HepG2 (cell line): ENCODE measurements at places on chromosomes 16 and 17.
A peak's percentile ranks its signal among the peaks of the same experiment; 100 is the strongest.

- no peak for DNase-seq
These were observed 81.0 kb downstream of the VPS53 start for GRCh38 chr17:633641-634101.

GRCh38 chr16:4339909-4340308 lies 11.2 kb downstream of the PAM16 start:
- no peak for DNase-seq

DNA sequence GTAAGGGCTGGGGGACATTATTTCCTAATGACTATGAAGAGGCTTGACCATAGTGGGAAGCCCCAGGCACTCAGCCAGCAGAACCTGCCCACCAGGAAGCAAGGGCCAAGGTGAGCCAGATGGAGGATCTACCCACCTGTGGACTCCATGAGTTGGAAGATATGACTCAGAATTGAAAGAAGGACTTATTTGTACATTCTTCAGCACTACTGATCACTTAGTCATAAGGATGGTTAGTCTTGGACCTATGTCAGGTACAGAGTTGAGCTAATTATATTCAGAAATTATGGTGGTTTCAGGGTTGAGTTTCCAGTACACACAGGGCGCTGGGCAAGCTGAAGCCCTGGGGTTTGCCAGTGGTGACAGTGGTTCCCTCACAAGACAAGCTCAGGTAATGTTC lies 24.0 kb upstream of the GRIN2A start:
- DNase-seq = no peak

- DNase-seq = no peak
These were observed 1.2 kb downstream of the VAMP2 start for GRCh38 chr17:8161289-8162232.

GRCh38 chr16:56534847-56535383 lies 15.1 kb upstream of the BBS2 start:
- no peak for DNase-seq

GRCh38 chr17:39622380-39623006 lies 4.3 kb upstream of the PPP1R1B start:
- no peak for DNase-seq

- no peak for DNase-seq
These were observed 114.3 kb downstream of the NPIPB5 start for GRCh38 chr16:22624800-22625533.

- no peak for DNase-seq
These were observed 13.8 kb downstream of the USP22 start for GRCh38 chr17:21029036-21029435.

- DNase-seq = peak; percentile 58
These were observed 24.2 kb downstream of the KLHL36 start for GRCh38 chr16:84672276-84673202.

- DNase-seq = no peak
These were observed 109.9 kb downstream of the SDK2 start for GRCh38 chr17:73534209-73534909.

- DNase-seq = no peak
These were observed 1.0 kb downstream of the CSNK2A2 start for GRCh38 chr16:58196898-58197313.

- DNase-seq = no peak
These were observed 222.3 kb downstream of the WWOX start for GRCh38 chr16:78321620-78322360.

DNA sequence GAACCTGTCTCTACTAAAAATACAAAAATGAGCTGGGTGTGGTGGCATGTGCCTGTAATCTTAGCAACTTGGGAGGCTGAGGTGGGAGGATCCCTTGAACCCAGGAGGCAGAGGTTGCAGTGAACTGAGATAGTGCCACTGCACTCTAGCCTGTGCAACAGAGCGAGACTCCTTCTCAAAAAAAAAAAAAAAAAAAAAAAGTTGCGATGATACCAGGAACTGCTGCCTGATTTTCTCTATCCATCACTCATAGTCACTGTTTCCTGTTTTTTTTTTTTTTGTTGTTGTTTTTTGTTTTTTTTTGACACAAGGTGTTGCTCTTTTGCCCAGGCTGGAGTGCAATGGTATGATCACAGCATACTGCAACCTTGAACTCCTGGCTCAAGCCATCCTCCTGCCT lies 59.2 kb downstream of the ABCC1 start:
- DNase-seq = no peak

- DNase-seq = no peak
These were observed 6.2 kb upstream of the RAMP2 start for GRCh38 chr17:42754782-42755181.

GRCh38 chr16:83791916-83792315 lies 15.9 kb upstream of the HSBP1 start:
- DNase-seq = no peak

GRCh38 chr16:27217256-27217655 lies 13.9 kb downstream of the KDM8 start:
- no peak for DNase-seq

DNA sequence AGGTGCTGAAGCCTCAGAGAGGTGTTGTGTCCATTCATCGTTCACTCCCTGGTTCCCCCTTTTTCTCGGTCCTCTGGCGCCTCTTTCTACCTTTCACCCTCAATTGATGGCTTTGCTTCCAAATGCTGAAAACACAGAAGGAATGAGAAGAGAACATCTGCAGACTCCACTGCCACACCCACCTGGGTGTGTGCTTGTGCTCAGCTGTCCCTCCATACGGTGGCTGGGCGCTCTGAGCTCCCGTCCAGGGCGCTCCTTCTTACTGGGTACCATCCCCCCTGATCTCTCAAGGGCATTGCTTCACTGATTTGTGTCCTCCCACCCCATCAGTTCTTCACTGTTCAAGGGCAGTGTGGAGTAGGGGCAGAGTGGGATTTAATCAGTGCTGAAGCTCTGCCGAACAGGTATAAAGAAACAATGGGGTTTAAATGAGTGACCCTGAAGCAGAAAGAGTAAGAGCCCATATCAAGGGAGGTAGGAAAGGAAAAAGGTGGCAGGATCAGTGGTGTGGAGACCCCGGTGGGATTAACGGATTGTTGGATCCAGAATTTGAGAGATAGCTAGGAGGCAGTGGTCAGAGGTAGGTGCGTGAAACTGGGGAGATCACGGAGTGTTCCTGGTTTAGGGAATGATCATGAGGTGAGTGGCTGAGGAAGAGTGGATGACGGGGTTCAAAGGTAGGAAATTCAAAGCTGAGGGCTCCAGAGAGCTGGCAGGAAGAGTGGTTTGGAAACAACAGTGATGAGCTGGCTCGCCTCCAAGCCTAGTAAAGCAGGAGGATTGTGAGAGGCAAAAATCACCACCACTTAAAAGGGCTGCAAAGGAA lies 40.8 kb downstream of the MRTFB start:
- peak; percentile 58 for DNase-seq

GRCh38 chr16:69660166-69660565 lies 66.2 kb downstream of the NQO1 start:
- no peak for DNase-seq

- no peak for DNase-seq
These were observed 17.5 kb upstream of the MTMR4 start for GRCh38 chr17:58531661-58532554.

DNA sequence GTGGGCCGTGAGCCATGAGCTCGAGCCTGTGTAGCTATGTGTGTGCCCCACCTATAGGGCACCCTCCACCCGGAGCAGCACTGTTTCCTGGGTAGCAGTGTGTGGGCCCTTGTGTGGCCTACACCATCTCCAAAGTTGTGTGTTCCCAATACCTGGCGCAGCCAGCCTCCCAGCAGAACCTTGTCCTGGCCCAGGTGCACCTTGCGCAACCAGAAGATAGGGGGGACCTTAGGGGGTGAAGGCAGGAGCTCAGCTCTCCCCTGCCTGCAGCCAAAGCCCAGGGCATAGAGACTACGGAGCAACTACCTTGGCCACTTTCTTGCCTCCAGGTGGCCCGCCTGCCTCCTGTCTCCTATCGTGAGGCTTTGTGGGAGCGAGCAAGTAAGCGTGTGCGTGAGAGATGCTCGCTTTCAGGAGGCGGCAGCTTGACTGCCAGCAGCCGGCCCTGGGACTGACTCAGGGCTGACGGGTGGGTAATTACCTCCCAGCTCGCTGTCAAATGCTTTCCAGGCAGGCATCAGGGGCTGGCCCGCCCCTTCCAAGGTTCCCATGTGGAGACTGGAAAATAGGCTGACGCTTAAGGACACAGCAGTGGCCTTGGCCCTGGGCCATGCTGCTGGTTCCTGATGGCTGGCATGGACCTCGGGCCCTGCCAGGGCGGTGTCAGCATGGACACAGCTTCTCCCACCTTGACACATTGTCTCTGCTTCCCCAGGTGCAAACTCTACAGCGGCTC lies 19.0 kb downstream of the TRAF7 start:
- no peak for DNase-seq

- DNase-seq = no peak
These were observed 19.7 kb upstream of the GUCY2D start for GRCh38 chr17:7982666-7983065.

DNA sequence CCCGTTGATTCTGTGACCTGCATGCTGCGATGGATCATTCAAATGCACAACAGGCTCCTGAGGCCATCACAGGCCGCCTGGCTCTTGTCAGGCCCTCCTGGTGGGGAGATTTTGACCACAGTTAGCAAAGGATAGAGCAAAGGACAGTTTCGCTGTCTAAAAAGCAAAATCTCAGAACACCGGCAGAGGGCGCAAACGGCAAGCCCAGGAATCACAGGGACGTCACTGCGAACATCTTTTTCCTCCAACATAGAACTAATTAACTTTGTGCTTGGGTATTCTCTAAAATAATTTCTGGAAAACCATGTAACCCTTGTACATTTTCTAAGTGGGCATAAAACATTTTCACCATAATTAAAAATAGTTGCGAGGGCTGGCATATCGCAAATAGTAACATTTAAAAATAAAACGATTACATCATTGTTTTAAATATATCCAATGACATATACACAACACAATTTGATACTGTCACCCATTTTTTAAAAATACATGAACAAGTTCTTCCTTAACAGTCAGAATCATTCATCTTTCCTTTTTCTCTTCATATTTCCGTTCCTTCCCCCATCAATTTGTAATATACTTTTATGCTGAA lies 19.7 kb upstream of the SLC47A1 start:
- DNase-seq = peak; percentile 68

GRCh38 chr16:87806641-87807546 lies 41.1 kb upstream of the KLHDC4 start:
- peak; percentile 61 for DNase-seq

- peak; percentile 64 for DNase-seq
These were observed at the start of gene ERBB2 for GRCh38 chr17:39699818-39700147. TSS of gene ERBB2 (plus strand) at chr17:39700064. CDS start at chr17:39700239, 175 bp downstream.

- no peak for DNase-seq
These were observed 98.6 kb upstream of the CHMP6 start for GRCh38 chr17:80892900-80893603.

DNA sequence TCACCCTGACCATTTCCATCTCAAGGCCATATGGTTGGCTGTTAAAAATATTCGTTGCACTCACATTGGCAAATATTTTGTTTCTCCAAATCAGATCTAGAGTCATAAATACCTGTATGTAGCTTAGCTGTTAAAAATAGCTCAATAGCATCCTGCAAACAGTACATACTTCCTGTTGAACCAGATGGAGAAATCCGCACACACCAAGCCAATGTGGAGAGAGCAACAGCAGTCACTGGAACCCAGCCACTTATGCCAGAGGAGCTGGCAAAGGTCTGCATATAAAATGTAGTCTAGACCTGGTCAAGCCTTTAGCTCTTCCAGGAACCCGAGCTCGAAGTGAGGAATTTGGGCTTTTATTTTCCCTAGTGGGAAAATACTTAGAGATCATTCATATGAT lies 146.4 kb upstream of the KCNJ16 start:
- no peak for DNase-seq

GRCh38 chr16:11621920-11622651 lies 35.4 kb upstream of the LITAF start:
- DNase-seq = no peak

- no peak for DNase-seq
These were observed 1.7 kb upstream of the HSBP1 start for GRCh38 chr16:83806036-83806435.

DNA sequence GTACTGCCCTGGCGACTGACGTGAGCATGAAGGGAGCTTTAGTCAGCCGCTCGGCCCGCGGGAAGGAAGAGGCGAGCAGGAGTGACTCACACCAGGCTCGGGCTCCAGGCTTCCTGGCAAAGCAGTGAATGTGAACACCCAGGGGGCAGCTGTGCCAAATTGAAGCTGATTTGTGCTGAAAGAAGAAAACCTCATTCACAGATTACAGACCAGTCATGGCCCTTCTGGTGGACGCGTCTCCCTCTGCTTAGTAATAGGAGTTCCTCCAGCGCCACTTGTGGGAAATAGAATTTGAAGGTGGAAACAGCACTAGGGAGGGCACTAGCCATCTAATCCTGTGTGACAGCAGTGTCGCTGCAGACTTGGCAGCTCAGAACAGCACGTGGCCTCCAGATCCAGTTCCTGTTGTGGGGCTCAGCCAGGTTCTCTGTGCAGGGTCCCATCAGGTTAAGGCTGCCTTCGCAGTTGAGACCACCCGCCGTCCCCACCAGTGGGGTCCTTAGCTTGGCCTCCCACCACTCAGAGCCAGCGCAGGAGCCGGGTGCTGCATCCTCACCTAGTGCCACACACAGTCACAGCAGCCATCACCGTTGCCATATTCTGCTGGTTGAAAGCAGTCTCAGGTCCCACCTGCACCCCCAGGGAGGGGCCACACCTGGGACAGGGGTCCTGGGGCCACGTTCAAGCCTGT lies 164.5 kb upstream of the CHMP6 start:
- no peak for DNase-seq
